ENCODE measurements at places on chromosomes 1 and 21.

DNA sequence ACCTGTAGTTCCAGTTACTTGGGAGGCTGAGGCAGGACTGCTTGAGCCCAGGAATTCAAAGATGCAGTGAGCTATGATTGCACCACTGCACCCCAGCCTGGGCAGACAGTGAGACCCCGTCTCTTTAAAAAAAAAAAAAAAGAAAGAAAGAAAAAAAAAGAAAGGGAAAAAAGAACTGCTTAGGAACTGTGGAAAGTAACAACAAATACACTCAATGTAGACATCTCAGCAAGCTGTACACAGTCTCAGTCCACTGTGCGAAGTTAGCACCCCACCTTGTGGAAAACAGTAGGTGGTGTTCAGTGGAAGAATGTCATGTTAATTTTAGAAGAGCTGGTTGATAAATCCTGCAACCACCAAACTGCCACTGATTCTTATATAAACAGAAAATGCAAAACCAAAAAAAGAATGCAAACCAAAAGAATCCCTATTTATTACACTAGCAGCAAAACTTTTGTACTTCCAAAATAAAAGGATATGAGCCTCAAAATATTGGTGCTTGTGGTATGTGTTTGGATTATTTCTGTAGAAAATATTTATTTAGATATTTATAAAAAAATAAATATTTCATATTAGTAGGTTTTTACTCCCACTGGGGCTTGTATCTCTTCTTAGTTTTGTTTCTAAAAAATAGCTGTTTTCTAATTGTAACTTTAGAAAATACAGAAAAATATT is 31.1 kb downstream of the ALG14 start:
- no peak for DNase-seq

- DNase-seq = no peak
Measured at GRCh38 chr1:30145723-30146303, 577.6 kb downstream of the MATN1 start.

GRCh38 chr1:27589841-27590426 is 14.0 kb downstream of the AHDC1 start:
- DNase-seq = no peak

DNA sequence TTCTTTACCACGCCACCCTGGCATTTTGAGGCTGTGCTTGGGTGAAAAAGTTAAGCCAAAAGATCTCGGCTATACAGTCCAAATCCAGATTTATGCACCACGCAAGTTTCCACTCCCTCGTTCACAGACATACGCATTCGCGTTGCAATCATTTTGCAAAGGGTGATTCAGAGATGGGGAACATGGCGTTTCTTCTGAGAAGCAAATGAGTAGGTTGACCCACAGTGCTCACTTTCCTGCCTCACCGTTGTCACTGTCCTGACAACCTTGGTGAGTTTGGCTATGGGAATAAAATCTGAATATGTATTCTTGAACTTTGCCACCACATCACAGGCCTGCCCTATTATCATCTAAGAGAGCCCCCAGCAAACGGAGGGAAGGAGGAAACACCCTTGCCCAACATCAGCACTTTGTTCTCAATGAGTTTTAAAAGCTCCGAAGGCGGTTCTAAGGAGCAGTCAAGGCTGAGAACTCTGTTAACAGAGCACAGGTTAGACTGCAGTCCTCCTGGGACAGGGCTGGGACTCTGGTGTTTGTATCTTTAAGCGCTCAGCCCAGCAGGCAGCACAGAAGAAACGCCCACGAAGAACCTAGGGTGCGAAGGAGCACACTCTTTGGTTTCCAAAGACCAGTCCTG is 86.4 kb downstream of the RUNX1 start:
- DNase-seq = peak; percentile 53

- no peak for DNase-seq
Measured at GRCh38 chr1:63991685-63992084, 211.7 kb upstream of the UBE2U start.

- DNase-seq = peak; percentile 65
Measured at GRCh38 chr1:41416552-41417334, 55.5 kb downstream of the FOXO6 start.

- no peak for DNase-seq
Measured at GRCh38 chr1:9886092-9886742, 23.9 kb downstream of the CTNNBIP1 start.

GRCh38 chr1:85278853-85279314 is 2.5 kb upstream of the BCL10 start:
- peak; percentile 60 for DNase-seq

- no peak for DNase-seq
Measured at GRCh38 chr1:10819198-10819901, 22.9 kb upstream of the CASZ1 start.

GRCh38 chr1:168386949-168387586 is 106.4 kb downstream of the TBX19 start:
- peak; percentile 71 for DNase-seq

DNA sequence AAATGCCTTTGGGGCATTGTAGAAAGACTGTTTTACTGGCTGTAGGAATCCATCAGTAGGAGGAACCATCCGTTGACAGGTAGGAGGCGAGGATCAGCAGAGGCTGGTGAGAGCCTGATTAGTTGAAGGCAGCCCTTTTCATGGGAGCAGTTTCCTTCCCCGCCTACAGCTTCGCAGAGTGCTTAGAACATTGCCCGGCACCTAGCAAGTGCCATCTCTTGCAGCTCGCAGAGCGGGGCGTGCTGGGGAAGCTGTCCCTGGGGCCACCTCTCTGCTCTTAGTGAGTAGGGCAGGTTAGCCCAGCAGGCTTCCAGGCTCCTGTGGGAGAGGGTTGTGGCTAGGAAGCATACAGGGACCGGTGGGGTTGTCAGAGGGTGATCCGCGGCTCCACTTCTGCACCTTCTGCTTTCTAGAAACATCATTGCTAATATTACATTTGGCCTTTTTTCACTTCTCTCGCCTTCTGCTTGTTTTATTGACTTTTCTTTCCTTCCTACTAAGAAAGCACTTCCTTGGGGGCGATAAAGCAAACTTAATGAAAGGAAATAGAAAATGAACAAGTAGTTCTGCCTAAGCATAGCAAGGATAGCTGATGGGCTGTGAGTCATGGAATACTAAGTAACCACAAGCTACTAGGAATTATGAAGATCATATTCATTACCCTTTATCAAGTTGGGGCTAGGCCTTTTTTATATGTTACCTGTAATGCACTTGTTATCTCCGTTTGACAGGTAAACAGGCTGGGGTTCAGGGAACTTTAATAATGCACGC is 176.7 kb downstream of the GALNT2 start:
- DNase-seq = no peak
